Kidney glomerular epithelial cell (primary cell): ENCODE measurements at places on chromosomes 7 and 10.

DNA sequence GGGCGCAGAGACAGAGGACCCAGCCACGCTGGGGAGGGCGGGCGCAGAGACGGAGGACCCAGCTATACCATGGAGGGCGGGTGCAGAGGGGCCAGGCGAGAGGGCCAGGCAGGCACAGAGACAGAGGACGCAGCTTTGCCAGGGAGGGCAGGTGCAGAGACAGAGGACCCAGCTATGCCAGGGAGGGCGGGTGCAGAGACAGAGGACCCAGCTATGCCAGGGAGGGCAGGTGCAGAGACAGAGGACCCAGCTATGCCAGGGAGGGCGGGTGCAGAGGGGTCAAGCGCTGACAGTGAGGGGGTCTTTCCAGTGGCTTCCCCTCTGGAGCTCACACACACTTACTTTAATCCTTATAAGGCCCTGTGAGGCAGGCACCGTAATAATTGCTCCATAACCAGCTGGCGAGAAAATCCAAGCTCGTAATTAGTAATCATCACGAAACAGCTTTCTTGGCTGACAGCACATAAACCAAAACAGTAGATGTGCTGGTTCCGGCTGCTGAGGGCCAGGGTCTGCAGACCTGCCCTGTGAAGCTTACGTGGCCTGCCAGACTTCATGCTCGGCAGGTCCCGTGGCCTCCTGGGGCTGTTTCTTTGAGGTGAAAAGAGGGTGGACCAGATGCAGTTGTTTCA is 137.2 kb downstream of the VIPR2 start:
- no peak for DNase-seq

- DNase-seq, result no peak
Measured at GRCh38 chr7:50212666-50213621, 91.6 kb upstream of the IKZF1 start.

DNA sequence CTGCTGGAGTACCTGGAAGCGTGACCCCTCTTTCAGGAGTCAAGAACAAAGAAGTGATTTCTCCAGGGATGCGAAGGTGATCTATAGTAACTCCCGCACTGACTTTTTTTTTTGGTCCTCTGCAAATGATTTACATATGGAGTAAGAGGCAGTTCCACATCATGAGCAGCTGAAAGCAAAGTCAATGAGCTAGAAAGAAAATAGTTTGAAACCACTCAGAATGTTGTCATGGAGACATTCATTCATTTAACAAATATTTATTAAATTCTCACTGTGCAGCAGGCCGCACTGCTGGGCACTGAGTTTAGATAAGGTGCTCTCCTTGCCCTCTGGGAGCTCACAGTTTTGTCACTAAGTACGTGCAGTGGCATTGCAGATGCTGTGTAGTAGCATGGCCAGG is 206.7 kb downstream of the CAMK1D start:
- DNase-seq, result peak; percentile 98

DNA sequence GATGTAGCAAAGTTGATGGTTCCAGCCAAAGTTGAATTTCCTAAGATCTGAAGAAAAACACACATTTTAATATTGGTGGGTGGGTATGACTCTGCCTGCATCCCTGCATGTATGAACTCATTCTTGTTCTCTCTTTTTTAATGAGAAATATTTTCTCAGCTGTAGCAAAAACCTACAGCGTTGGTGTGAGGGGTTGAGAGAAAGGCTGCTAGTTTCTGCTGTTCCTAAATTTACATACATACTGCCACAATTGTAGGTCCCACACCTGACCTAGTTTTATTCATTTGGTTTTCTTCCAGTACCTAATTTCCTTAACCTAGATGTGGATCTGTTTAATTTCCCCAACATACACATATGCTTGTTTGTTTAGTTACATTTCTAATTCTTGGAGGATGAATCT is 4.6 kb downstream of the AGFG2 start:
- no peak for DNase-seq

- DNase-seq, result no peak
Measured at GRCh38 chr10:5536486-5537081, 11.8 kb downstream of the CALML3 start.

- peak; percentile 83 for DNase-seq
Measured at GRCh38 chr10:118870467-118871243, 115.9 kb upstream of the CACUL1 start.

GRCh38 chr7:148144827-148145226 is 445.7 kb upstream of the C7orf33 start:
- DNase-seq, result no peak

- DNase-seq, result no peak
Measured at GRCh38 chr10:17652585-17652984, 8.6 kb downstream of the STAM start.

DNA sequence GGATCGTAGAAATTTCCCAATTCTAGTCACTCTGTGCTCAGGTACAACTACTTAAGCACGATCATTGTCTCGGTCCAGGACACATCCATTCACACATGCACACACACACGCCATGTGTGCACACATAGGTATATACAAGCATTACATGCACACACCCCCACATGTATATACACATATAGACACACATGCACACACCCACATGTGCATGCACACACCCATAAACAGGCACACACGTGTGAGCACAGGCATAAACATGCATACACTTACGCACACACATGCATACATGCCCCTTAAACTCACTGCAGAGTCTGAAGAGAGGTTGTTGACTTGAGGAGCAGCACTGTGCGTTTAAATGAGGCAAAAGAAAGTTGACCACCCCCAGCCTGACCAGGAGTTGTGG is 32.5 kb upstream of the INSIG1 start:
- no peak for DNase-seq

DNA sequence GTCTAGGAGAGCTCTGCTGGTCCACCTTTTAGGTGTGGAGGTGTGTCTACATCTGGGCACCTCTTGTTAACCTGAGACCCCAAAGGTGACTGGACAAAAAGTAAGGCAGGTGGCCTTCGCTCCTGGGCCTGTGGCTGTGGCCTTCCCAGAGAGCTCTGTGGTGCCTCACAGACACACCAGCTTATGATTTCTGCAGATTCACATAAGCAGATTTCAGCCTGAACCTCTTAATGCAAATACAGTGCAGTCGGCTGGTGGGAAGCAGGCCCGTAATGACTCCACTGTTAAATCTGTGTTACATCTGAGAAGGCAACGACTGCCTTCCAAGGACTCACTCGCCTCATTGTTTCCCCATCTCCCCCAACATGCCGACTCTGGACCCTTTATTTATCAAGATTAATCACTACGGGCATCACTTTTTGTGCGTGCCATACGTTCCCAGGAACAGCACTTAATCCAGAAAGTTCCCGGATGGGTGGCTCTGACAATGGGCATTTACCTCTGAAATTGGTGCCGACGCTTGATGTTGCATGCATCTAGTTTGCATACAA is 119.8 kb downstream of the EBF3 start:
- no peak for DNase-seq

DNA sequence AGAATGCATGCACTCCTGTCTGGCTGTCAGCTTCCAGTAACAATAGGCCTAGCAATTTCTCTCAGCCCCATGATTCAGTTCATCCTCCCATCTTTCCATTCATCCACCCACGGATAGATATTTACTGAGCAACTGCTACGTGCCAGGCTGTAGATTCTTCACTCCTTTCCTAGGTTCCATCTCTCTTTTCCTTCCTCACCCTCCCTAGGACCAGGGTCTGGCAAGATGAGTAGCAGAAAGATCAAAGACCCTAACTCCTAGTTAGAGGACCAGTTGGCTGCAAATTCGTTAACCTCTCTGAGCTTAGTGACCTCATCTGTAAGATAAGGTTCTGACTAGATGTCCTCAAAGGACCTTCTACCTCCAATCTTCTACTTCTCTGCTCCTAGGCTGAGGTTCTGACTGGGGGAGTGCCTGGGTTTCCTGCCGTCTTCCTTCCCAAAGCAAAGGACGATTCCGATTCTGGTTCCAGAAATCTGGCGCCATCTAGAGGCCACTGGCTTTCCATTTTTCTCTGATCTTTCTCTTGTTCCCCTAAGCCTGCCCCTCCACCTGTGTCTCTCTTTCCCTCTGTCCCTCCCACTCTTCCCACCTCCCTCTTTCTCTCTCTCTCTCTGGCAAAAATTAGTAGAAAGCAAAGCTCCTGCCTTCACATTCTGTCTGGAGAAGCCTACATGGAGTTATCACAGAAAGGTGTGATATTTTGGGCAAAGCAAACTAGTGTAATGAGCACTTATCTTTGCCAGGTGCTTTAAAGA is 26.2 kb downstream of the TBATA start:
- peak; percentile 74 for DNase-seq

DNA sequence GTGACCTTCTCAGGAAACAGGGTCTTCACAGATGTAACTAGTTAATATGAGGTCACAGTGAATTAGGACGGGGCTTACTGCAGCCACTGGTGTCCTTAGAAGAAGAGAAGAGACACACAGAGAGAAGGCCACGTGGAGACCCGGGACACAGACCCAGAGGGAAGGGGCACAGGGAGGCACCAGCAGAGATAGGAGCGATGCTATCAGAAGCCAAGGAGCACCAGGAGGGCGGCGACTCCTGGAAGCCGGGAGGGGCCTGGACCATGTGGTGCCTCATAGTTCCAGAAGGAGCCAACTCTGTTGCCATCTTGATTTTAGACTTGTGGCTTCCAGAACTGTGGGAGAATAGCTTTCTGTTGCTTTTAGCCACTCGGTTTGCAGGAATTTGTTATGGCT is 505.9 kb downstream of the TCERG1L start:
- DNase-seq, result no peak

GRCh38 chr7:2493205-2494164 is 17.3 kb upstream of the GRIFIN start:
- no peak for DNase-seq

DNA sequence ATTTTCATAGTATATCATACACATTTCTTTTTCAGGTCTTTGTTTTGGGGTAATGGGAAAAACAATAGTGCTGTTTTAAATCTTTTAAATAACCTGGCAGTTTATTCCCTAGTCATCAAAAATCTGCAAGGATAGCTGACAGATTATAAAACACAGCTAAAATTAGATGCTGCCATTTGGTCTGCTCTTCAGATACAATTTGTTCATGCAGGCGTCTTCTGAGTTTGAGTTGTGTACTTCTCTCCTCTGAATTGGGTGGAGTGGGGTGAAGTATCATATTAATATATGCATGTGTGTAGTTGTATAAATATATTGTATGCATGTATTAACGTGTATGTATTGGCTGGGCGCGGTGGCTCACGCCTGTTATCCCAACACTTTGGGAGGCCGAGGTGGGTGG is 42.9 kb upstream of the ST7 start:
- DNase-seq, result no peak

DNA sequence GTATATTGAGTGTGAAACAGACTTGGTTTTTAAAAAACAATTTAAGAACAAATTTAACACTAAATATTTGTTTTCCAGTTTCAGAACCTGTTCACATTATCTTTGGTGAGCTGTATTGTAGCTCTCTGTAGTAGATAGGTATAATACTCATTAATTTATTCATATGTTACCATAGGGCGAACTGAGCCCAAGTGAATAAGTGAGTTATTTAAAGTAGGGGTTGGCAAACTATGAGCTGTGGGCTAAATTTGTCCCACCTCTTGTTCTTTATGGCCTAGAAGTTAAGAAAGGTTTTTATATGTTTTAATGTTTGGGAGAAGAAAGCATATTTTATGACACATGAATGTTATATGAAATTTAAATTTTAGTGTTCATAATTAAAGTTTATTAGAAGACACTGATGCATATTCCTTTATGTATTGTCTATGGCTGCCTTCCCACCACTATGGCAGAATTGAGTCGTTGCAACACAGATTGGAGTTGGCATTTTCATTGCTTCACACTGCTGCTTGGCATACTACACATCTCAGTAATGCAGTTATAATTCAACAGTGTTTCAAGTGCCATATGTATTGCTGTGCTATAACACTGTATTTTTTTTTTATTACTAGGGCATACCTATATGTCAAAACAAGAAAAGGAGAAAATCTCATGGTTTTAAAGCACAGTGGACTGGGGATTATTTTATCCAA is 146.5 kb downstream of the ADK start:
- no peak for DNase-seq

GRCh38 chr10:114279901-114280644 is 41.0 kb downstream of the VWA2 start:
- DNase-seq, result no peak

GRCh38 chr7:29853072-29853471 is 46.8 kb downstream of the WIPF3 start:
- DNase-seq, result no peak

GRCh38 chr7:51141451-51142003 is 175.1 kb downstream of the COBL start:
- DNase-seq, result peak; percentile 40

DNA sequence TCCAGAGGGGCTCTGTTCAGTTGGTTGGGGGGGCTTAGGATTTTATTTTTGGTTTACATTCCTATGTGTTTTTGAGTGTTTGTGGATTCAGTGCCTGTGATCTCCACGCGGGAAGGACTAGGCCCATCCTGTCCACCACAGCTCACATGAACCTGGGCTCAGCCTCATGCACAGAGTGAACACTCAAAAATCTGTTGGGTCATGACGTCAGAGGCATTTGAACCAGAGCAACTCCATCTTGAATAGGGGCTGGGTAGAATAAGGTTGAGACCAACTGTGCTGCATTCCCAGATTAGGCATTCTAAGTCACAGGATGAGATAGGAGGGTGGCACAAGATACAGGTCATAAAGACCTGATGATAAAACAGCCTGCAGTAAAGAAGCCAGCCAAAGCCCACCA is 133.3 kb downstream of the RAMP3 start:
- no peak for DNase-seq

GRCh38 chr7:13198727-13199126 is 511.3 kb downstream of the ARL4A start:
- DNase-seq, result no peak

- DNase-seq, result peak; percentile 75
Measured at GRCh38 chr7:2757361-2757903, 69.4 kb downstream of the AMZ1 start.

DNA sequence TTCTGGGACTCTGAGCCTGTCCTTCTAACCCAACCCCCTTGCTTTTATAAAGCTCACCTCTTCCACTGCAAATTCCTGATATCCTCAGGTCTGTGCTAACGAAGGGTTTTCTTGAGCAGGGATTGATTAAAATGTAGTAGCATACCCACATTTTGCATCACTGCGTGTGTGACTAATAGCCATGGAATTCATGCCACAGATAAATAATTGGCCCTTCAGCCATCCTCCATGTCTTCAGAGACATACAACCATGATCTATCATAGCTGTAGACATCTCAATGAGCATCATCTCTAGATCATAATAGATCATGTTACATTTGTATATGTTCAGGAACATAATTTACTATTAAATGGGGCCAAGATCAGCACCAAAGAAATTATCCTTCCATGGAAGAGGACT is 990.3 kb downstream of the KCNMA1 start:
- peak; percentile 11 for DNase-seq

GRCh38 chr10:30784897-30785605 is 155.5 kb upstream of the LYZL2 start:
- no peak for DNase-seq

- DNase-seq, result no peak
Measured at GRCh38 chr10:103671126-103671895, 177.8 kb downstream of the NEURL1 start.

- no peak for DNase-seq
Measured at GRCh38 chr7:82019551-82020475, 250.0 kb upstream of the HGF start.

- DNase-seq, result peak; percentile 42
Measured at GRCh38 chr7:121020249-121020988, 31.9 kb downstream of the CPED1 start.

GRCh38 chr7:135728136-135728669 is at the start of gene SLC13A4:
Gene SLC13A4, minus strand, starts transcription at chr7:135728186. Its CDS starts 690 bp downstream, at chr7:135727496.
- DNase-seq, result no peak
